ENCODE measurements at places on chromosomes 5 and 9. TPM values are rescaled to one million over a fixed set of nuclear protein-coding genes. Genes with fewer than 3 reads are reported as not detected.

NUTM2G gene
- not detected for total RNA-seq

IQGAP2 gene
- total RNA-seq, result 8.6 TPM

MELK gene
- total RNA-seq, result 2.9 TPM

HK3 gene
- 7.4 TPM for total RNA-seq

RNF183 gene
- total RNA-seq, result not detected

CTNND2 gene
- 1.7 TPM for total RNA-seq

CER1 gene
- not detected for total RNA-seq

CXCL14 gene
- 62.1 TPM for total RNA-seq

GRCh38 chr9:3828495-3828894 lies 302.7 kb upstream of the RFX3 start:
- DNase-seq, result no peak

- DNase-seq, result no peak
Measured at GRCh38 chr5:124859556-124860290, 113.3 kb upstream of the ZNF608 start.

- no peak for DNase-seq
Measured at GRCh38 chr5:14908172-14908571, 36.6 kb upstream of the ANKH start.

- DNase-seq, result no peak
Measured at GRCh38 chr5:28164568-28164967, 1126.2 kb upstream of the CDH9 start.

DNA sequence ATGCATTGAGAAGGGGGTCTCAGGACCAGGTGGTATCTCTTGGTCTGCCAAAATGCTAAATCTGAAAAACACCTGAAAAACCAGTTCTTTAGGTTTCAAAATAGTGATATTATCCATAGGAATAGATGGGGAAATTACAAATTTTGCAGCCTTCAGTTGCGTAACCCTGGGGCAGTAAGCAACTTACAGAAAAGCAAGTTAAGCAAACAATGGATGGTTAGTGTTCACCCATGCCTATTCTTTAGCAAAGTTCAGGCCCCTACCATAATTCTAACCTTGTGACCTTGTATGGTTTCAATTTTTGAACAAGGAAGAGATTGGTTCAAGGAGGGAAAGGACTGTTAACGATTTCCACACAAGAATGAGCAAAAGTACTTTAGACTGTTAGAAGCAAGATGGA lies 24.5 kb downstream of the GLRX start:
- no peak for DNase-seq

- no peak for DNase-seq
Measured at GRCh38 chr5:85533341-85534047, 1084.2 kb upstream of the COX7C start.

- DNase-seq, result no peak
Measured at GRCh38 chr5:173859408-173860159, 28.6 kb upstream of the CPEB4 start.

GRCh38 chr9:128081056-128081455 lies 13.0 kb downstream of the SLC25A25 start:
- DNase-seq, result no peak

GRCh38 chr5:15516486-15516885 lies 16.5 kb downstream of the FBXL7 start:
- no peak for DNase-seq

DNA sequence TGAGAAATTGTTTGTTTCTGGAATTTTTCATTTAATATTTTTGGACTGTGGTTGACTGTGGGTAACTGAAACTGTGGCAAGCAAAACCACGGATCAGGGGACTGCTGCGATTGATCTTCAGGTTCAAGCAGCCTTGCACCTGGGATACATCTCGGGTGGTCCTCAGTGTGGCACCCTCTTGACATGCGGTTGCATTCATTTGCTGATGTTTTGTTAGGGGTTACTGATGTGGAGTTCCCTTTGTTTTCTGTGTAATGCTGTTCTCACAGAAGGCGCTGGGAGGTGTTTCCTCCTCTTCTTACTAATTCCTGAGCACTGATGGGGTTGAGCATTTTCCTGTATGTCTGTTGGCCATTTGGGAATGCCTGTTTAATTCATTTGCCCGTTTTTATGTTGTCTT lies 60.4 kb downstream of the EHMT1 start:
- DNase-seq, result no peak

DNA sequence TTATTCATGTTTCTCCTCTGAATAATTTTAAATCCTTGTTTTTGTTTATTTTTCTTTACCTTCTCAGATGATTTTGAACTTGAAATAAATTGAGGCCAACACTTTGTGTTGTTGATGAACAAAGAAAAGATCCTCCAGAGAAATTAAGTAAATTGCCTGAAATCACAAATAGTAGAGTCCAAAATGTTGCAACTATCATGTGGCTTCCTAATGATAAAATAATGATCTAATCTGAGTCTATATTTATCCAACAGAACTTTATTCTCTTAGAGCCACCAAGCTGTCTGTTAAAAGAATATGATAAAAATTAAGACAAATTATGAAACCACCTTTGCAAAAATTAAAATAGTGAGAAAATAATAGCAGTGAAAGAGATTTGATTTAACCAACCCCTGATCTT lies 132.2 kb upstream of the SPEF2 start:
- no peak for DNase-seq
